ENCODE measurements at places on chromosomes 2 and 18. TPM values are rescaled to one million over a fixed set of nuclear protein-coding genes. Genes with fewer than 3 reads are reported as not detected.
A peak's percentile ranks its signal among the peaks of the same experiment; 100 is the strongest.

DNA sequence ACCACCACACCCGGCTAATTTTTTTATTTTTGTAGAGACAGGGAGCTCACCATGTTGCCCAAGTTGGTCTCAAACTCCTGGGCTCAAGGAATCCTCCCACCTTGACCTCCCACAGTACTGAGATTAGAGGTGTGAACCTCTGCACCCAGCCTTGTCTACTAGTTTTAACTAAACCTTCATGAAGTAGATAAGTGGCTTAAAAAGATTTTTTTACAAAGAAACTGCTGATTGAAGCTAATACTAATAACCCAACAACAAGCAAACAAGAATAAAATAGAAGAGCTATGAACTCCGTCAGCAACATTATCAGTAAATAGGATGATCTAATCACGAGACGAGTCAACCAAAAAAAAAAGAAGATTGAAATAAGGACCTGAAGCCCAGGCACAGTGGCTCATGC lies 18.8 kb downstream of the NDUFB3 start:
- DNase-seq, result no peak

- DNase-seq, result no peak
Measured at GRCh38 chr2:166042356-166042755, 85.5 kb downstream of the SCN1A start.

Gene UGT1A8
- total RNA-seq, result not detected

DNA sequence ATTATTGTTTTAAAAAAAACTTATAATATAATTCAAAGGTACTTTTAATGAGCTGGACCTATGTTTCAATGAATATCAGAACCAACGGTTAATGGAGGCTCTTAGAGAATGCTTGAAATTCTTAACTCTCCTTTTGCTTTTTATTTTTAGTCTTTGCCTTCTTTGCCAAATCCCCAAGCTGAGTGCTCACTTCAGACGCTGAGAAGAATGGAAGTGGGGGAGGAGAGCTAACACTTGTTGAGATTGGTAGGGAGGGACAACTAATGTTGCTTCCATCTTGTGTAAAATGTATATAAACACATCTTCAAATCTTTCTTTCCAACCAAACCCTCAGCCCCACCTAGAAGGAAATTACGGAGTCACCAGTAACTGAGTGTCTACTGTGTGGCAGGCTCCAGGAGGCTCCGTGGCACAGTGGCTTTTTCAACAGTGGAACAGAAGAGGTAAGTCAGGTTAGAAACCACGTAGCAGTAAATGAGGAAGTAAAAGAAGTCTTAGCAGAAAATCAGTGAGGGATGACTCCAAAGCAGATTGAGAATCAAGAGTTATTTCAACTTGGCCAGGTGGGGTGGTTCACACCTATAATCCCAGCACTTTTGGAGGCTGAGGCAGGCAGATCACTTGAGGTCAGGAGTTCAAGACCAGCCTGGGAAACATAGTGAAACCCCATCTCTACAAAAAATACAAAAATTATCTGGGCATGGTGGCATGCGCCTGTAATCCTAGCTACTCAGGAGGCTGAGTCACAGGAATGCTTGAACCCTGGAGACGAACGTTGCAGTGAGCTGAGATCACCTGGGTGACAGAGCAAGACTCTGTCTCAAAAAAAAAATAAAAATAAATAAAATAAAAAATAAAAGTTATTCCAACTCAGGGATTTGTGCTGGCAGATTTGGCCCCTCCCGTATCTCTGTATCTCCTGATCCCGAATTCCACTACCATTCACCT lies 45.0 kb upstream of the CREB1 start:
- DNase-seq, result no peak

DNA sequence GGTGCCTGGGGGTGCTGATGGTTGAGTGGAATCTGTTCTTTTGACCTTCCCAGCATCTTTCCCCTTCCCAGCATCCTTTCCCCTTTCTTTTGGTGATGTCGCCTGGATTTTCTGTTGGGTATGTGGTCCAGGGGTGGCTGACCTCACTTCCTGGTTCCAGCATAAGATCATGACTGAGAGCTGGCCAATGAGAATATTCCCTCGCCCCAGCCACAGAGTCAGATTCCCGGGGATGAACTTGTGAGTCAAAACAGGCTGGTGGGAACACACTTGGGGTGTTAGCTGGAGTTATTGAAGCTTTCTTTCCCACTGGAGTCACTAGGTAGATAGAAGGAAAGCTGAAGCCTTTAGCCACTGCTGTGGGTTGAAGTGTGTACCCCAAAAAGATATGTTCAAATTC lies 28.0 kb upstream of the FOSL2 start:
- no peak for DNase-seq

Gene KLHL14
- total RNA-seq, result 1.3 TPM

GRCh38 chr2:29596584-29596983 lies 324.8 kb downstream of the ALK start:
- no peak for DNase-seq

GRCh38 chr2:118847762-118848172 lies 319 bp upstream of the EN1 start:
- DNase-seq, result peak; percentile 85

Gene LYPD6B
- total RNA-seq, result 2.2 TPM

DNA sequence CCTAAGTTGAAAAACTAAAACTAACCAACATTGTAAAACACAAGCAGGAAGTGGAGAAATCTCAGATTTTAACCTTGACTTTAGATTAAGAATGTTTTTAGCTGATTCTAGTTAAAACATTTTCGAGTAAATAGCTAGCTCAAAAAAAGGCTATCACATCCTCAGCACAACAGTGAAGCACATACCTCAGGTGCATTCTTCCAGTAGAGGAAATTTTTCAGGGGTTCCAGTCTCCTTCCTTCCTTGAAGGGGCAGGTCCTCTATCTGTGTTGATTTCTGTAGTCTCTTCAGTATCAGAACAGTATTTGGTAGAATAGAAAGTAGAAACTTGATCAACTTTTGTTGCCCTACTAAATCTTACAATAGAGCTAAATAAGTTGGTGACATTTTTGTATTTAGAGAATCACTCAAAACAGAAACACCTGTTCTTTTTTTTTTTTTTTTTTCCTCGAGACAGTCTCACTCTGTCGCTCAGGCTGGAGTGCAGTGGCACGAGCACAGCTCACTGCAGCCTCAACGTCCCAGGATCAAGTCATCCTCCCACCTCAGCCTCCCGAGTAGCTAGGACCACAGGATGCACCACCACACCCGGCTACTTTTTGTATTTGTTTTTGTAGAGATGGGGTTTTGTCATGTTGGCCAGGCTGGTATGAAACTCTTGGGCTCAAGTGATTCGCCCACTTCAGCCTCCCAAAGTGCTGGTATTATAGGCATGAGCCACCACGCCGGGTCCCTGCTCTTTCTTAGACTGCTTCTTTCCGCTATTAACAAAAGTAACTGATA lies 6.9 kb upstream of the GPR155 start:
- no peak for DNase-seq

- no peak for DNase-seq
Measured at GRCh38 chr2:218244665-218245064, 16.1 kb upstream of the GPBAR1 start.

DNA sequence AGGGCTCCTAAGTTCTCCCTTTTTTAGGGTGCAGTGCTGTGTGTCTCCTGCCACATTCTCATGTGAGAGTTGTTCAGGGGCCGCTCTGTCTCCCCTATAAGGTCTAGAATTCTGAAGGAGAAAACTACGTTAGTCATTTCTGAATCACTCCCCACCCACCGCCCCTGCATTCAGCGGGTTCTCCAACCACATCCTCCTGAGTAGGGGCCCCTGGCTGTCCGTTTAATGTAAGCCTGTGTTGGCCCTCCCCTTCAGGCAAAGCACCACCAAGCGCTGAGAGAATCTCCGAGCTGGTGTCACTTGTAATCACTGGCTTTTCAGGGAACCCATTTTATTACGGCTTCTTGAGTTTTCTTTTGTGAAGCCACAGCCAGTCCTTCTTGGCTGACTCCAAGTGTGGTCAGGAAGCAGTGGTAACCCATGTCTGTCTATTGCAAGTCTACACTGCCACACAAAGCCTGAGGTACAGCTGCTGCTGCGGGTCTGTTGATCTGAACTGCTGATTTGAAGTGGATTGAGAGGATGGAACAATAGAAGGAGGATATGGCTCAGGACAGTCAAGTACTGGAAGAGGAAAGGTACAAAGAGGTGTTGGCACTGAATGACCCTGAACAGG lies 16.9 kb downstream of the LCT start:
- DNase-seq, result no peak

GRCh38 chr2:218345491-218346236 lies 11.0 kb upstream of the CATIP start:
- no peak for DNase-seq

Gene MAP4K4
- 133 TPM for total RNA-seq

Gene HOXD9
- total RNA-seq, result not detected

Gene PSD4
- 1.3 TPM for total RNA-seq

- peak; percentile 51 for DNase-seq
Measured at GRCh38 chr2:6069381-6069780, 377.2 kb downstream of the SOX11 start.
